Endothelial cell of umbilical vein (primary cell): ENCODE measurements at places on chromosomes 7 and 10.

DNA sequence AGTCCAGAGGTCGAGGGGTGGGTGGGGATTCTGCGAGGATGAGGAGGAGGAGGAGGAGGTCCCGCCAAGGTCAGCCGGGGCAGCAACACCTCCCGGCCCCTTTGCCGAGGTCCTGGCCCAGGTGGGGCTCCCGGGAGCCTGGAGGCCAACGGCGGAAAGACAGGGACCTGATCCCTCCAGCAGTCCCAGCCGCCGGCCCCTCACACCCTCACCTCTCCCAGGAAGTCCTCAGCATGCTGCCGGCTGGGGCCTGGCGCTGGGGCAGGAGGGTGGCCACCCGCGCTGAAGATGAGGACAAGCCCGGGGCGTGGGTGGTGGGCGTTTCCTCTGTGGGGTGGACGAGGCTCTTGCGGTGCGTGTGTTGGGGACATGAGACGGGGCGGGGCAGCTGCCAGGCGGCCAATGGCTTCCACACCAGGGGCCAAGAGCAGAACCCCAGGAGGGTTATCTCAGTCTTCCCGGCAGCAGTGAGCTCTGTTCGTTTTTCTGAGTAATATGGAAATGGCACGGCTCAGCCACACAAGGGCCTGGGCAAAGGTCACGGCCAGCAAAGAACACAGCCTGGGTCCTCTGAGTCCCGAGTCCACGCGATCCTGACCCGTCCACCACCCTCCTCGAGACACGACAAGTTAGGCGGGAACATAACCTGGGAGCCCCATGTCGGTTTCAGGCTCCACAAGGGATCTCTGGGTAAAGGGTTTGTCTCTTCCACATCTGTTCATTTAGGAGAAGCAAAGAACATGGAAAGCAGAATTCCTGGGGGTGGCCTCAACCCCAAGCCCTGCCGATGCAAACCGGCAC is 82.9 kb upstream of the PDGFA start:
- DNase-seq: no peak

- DNase-seq: no peak
Measured at GRCh38 chr10:118181021-118181420, 134.3 kb upstream of the RAB11FIP2 start.

GRCh38 chr10:84076047-84076388 is 63.3 kb upstream of the GHITM start:
- no peak for DNase-seq

DNA sequence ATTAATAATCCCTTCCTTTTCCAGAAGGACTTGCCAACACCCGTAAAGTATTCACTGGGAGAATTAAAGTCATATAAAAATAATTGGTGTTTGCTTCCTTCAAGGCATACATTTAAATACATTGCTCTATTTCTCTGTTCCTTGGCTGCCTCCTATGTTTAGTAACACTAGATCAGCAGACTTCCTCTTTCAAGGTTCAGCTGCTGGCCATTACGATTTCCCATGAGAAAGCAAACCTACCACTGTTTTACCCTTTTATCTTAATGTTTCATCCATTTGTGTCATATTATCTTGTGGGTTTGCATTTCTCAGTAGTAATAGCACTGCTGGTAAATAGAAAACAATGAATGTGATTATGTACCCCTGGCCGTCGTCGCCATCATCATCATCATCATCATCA is 313.8 kb upstream of the BMPER start:
- peak; percentile 69 for DNase-seq

DNA sequence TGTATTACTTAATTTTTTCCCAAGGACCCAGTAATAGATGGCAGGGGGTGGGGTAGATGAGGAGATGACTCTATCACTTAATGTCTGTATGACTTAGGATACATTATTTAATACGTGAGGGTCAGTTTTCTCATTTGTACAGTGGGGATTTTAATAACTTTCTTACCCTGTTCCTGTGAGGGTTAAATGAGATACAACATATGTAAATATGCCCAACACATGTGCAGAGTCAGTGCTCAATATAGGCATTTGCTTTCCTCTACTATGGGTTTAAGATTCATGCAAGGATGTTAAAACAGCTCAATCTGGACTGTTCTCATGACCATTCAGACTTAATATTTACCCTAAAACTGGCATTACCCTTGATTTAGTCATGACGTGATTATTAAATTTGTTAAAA is 31.2 kb downstream of the ST7 start:
- no peak for DNase-seq

- DNase-seq: peak; percentile 68
Measured at GRCh38 chr7:92641921-92642511, 51.8 kb upstream of the FAM133B start.
